ENCODE measurements at places on chromosomes 12 and 14.

- no peak for DNase-seq
Measured at GRCh38 chr12:42002563-42002962, 142.1 kb downstream of the GXYLT1 start.

- DNase-seq = no peak
Measured at GRCh38 chr12:89827592-89827991, 119.0 kb upstream of the ATP2B1 start.

DNA sequence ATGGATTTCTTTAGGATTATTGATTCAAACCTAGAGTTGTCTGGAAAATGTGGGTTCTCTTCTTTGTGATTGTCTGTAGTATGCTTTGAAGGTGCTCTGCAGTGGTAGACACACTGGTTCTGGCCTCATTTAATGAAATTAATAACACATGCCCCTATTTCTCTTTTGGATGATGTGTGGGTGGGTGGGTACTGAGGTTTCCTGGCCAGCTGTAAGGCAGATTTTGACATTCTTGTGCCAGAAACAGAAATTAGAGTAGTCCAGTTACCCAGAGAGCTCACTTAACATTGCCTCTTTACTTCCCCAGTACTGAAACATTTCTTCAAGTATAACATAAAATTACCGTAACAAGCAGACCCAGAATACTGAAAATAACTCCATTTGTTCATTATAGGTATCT lies 14.4 kb downstream of the TSFM start:
- no peak for DNase-seq

- DNase-seq = no peak
Measured at GRCh38 chr14:65850429-65851135, 438.1 kb downstream of the FUT8 start.

GRCh38 chr14:26216786-26217185 lies 381.0 kb downstream of the NOVA1 start:
- no peak for DNase-seq
